ENCODE measurements at places on chromosomes 7 and 10.
A peak's percentile ranks its signal among the peaks of the same experiment; 100 is the strongest.

- no peak for DNase-seq
Measured at GRCh38 chr10:23110722-23111516, 15.5 kb downstream of the MSRB2 start.

- no peak for DNase-seq
Measured at GRCh38 chr10:7274293-7274692, 136.5 kb downstream of the SFMBT2 start.

GRCh38 chr10:132411561-132412253, 14.7 kb downstream of the PWWP2B start:
- DNase-seq, result peak; percentile 33

- DNase-seq, result no peak
Measured at GRCh38 chr10:121844537-121844936, 83.3 kb downstream of the ATE1 start.

DNA sequence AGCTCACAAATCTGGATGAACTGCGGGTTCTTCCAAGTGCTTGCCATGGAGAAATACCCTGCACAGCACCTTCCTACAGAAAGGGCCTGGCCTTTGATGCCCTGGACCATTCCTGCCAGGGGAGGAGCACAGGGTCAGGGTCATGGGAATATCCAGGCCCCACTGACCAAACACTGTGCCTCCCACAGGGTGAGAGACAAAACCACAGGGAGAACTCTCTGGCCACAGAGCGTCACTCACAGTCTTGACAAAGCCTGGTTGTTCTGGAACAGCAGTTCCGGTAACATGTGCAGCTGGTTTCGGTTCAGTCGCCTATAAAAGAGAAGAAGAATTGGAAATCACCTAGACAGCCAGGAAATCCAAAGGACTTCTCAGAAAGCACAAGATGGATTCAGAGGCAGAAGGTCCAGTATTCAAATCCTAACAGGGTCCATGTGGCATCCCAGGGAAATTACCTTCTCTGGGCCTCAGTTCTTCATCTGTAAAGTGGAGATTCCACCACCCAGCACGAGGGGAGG, 28.1 kb downstream of the SLIT1 start:
- DNase-seq, result no peak

- DNase-seq, result no peak
Measured at GRCh38 chr7:116535416-116535815, 10.6 kb downstream of the CAV1 start.

DNA sequence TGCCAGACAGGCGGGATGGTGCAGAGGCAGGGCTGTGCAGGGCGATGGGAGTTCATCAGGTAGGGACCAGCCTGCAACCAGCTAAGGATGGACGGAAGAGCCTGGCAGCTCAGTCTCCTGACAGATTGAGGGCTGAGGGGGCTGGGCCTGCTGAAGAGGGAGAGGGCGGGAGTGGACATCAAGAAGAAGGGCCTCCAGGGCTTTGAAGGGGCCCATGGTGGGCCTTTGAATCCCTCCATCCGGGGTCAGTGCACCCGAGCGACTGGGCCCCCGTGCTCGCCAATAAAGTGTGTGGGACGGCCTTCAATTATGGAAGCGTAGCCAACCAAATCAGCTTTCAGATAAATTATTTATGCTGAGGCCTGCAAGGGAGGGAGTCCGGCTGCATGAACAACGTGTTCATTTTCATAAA, 431.2 kb downstream of the RPS24 start:
- DNase-seq, result no peak

- no peak for DNase-seq
Measured at GRCh38 chr7:158024351-158024715, 563.3 kb downstream of the PTPRN2 start.

DNA sequence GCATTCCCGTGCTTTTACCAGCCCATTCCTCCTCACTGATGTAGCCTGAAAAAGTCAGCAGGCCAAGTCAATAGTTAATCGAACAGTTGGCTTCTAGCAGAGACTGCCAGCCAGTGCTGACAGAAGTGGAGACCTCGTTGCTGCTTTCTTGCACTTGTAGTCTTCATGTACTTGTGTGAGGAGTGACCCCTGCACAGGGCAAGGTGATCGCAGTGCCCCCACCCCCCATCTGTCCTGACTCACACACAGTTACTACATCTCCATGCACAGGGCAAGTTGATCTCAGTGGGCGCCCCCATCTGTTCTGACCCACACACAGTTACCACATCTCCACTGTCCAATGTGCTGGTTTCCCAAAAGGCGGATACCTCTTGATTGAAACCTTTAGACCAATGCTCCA, 34.2 kb downstream of the C10orf71 start:
- DNase-seq, result no peak

GRCh38 chr10:31374146-31374696, 55.2 kb downstream of the ZEB1 start:
- DNase-seq, result no peak

DNA sequence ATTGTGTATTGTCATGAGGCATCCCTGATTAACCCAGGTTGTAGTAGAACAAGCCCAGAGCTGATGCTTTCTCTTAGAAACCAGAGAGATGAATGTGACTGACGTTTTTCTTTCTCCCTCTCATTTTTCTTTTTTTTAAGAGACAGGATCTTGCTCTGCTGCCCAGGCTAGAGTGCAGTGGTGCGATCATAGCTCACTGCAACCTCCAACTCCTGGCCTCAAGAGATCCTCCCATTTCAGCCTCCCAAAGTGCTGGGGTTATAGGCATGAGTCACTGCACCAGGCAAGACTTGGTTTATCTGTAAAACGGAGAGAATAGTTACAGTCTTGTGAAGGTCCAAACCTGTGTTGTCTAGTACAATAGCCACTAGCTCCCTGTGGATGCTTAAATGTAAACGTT, 5.4 kb downstream of the LMTK2 start:
- DNase-seq, result no peak

DNA sequence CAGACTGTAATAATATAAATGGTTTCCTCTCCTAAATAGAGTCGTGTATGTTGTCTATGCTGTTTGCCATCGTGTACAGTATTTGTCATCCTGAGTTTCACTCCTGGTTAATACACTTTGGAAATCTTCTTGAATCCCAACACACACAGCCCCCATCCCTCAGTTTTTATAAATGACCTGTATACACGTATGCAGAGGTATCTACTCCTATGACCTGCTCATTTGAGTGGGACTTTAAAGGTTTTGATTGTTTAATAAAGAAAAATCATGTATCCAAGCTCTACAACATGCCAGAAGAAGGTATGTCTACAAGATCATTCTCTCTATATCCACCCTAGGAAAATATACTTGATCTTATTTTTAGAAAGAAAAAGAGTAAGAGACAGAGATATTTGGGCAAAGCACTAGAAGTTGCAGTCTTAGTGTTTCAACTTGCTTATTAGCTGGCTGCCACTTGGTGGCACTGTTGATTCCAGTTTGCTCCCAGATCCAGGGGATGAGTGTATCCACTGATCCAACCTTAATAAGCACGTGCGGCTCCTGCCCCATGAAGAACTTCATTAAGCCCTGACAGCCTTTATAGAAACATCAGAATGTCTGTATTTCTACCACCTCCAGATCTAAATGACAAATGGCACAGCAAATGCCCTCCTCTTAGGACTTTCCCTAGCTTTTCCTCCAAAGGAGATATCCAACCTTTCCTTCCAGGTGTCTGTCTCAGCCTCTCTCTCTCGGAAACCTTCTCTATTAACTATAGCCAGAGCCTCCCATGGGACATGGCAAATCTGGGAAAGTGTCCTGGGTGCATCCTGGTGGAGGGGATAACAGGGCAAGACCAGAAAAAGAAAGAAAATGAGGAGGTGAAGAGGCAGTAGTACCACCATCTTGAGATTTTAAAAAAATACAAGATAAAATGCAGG, 181.6 kb upstream of the NEBL start:
- DNase-seq, result peak; percentile 67

GRCh38 chr10:93615576-93616235, 3.4 kb downstream of the PDE6C start:
- DNase-seq, result no peak

GRCh38 chr10:62870866-62871265, 54.7 kb upstream of the EGR2 start:
- no peak for DNase-seq

DNA sequence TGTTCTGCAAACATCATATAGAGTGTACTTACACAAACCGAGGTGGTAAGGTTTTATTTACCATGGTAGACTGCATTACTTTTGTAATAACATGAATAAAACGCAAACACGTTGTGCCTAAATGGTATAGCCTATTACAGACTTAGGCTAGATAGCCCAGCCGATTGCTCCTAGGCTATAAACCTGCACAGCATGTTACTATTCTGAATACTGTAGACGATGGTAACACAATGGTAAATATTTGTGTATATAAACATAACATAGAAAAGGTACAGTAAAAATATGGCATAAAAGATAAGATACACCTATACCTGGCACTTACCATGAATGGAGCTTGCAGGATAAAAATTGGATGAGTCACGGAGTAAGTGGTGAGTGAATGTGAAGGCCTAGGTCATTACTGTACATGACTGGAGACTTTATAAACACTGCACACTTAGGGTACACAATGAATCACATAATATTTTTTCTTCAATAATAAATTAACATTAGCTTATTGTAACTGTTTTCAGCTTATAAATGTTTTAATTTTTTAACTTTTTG, 16.3 kb downstream of the AKR1D1 start:
- no peak for DNase-seq

Measured in fibroblast of skin of back (primary cell).